ENCODE measurements at places on chromosomes 11 and 22.

- no peak for DNase-seq
Observed at GRCh38 chr22:42964994-42965699, 49.8 kb downstream of the PACSIN2 start.

GRCh38 chr11:3942160-3942955 lies 86.9 kb downstream of the STIM1 start:
- DNase-seq, result no peak

- DNase-seq, result peak; percentile 39
Observed at GRCh38 chr11:33545931-33546330, 154.7 kb downstream of the C11orf91 start.

GRCh38 chr11:31824879-31825837 lies 14.0 kb upstream of the PAX6 start:
- no peak for DNase-seq

- DNase-seq, result no peak
Observed at GRCh38 chr11:79570104-79570503, 129.3 kb upstream of the TENM4 start.

DNA sequence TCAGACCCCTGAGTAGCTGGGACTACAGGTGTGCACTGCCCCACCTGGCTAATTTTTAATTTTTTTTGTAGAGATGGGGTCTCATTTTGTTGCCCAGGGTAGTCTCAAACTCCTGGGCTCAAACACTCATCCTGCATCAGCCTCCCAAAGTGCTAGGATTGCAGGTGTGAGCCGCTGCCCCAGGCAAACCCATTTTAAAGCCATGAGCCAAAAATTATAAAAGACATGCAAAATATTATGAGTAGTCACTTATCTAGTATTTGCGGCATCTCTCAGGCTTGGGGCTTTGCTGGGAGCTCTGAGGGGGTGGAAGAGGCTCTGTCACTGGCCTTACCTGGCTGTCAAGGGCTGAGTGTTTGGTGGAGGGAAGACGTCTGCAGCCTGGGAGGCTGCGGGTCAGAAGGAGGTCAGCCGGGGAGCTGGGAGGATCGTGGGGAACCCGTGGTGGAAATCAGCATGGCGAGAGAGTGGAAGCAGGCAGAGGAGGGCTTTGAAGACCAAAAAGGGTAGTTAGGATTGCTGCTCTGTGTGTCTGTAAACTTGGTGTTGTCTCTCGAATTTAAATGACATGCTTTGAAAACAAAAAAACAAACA lies 69.1 kb upstream of the PARVG start:
- no peak for DNase-seq

GRCh38 chr11:86664930-86665329 lies 7.5 kb downstream of the ME3 start:
- DNase-seq, result no peak

- DNase-seq, result peak; percentile 69
Observed at GRCh38 chr22:19766511-19767426, 6.2 kb downstream of the TBX1 start.

- DNase-seq, result no peak
Observed at GRCh38 chr11:75380716-75381420, 18.4 kb upstream of the RPS3 start.

DNA sequence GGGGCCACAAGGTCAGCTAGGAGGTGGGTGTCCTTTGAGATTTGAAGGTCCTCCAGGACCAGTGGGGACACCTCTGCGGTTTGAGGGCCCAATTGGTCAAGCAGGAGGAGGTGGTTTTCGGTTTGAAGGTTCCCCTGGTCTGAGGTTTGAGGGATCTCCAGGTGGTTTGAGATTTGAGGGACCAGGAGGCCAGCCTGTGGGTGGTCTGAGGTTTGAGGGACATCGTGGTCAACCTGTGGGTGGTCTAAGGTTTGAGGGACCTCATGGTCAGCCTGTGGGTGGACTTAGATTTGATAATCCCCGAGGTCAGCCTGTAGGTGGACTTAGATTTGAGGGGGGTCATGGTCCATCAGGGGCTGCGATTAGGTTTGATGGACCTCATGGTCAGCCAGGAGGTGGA lies 11.8 kb downstream of the PCF11 start:
- no peak for DNase-seq

Data from kidney capillary endothelial cell (primary cell).